Smooth muscle cell of the brain vasculature (primary cell): ENCODE measurements at places on chromosomes 13 and 19.
A peak's percentile ranks its signal among the peaks of the same experiment; 100 is the strongest.

GRCh38 chr19:51743405-51743804 lies 8.3 kb downstream of the FPR1 start:
- peak; percentile 18 for DNase-seq

DNA sequence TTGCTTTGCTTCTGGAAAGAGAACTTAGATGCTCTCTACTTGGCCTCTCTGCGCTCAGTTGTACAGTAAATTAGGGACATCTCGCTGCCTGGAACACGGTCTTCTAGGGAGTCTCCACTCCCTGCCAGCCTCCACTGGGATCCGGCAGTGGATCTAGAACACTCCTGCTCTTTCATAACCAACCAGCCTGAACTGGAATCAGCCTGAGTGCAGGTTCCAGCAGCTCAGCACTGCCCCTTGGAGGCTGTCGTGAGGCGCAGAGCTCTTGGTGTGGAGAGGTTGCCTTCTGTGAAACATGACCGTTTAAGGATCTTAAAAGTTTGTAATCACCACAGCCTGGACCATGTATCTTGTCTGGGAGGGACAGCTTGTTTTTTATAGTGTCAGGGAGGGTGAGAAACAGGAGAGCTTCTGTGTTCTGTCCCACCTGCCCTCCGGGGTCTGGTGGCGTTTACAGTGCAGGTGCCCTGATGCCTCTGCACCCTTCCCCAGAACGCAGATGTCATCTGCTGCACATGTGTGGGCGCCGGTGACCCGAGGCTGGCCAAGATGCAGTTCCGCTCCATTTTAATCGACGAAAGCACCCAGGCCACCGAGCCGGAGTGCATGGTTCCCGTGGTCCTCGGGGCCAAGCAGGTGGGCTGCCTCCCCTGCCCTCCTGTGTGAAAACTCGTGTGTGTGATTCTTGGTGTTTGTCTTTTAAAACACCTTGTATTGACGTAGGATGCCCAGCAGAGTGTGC lies 24.8 kb downstream of the UPF1 start:
- no peak for DNase-seq

GRCh38 chr19:4537953-4538600 lies 1.8 kb downstream of the LRG1 start:
- DNase-seq: no peak

DNA sequence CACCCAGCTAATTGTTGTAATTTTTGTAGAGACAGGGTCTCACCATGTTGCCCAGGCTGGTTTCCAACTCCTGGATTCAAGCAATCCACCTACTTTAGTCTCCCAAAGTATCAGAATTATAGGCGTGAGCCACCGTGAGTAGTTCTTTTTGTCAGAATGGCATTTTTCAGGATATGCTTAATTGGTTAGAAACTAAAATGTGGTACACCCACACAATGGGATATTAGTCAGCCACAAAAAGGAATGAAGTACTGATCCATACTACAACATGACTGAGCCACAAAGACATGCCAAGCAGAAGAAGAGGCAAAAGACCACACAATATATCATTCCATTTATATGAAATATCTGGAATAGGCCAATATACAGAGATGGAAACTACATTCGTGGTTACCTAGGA lies 41.7 kb upstream of the MAP3K10 start:
- DNase-seq: no peak

DNA sequence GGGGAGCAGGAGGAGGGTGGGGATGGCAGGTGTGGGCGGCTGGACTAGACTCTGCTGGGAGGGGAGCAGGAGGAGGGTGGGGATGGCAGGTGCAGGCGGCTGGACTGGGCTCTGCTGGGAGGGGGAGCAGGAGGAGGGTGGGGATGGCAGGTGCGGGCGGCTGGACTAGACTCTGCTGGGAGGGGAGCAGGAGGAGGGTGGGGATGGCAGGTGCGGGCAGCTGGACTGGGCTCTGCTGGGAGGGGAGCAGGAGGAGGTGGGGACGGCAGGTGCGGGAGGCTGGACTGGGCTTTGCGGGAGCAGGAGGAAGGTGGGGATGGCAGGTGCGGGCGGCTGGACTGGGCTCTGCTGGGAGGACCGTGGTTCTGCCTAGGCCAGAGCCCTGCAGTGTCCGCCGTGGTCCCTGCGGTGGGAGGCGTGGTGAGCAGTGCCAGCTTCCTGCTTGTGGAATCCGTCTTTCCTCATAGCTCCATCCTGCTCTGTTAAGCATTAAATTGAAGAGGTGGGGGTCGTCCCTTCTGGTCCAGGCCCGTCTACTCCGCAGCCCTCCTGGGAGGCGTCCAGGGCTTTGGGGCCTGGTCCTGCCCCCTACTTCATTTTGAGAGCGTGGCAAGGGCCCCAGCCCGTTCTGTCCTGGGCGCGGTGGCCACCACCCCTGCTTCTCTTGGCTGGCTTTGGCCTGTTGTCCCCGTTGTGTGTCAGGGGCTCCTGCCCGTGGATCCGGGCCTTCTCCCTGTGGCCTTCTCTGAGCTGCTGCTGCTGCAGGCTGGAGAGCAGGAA lies 4.7 kb downstream of the SPPL2B start:
- DNase-seq: no peak

DNA sequence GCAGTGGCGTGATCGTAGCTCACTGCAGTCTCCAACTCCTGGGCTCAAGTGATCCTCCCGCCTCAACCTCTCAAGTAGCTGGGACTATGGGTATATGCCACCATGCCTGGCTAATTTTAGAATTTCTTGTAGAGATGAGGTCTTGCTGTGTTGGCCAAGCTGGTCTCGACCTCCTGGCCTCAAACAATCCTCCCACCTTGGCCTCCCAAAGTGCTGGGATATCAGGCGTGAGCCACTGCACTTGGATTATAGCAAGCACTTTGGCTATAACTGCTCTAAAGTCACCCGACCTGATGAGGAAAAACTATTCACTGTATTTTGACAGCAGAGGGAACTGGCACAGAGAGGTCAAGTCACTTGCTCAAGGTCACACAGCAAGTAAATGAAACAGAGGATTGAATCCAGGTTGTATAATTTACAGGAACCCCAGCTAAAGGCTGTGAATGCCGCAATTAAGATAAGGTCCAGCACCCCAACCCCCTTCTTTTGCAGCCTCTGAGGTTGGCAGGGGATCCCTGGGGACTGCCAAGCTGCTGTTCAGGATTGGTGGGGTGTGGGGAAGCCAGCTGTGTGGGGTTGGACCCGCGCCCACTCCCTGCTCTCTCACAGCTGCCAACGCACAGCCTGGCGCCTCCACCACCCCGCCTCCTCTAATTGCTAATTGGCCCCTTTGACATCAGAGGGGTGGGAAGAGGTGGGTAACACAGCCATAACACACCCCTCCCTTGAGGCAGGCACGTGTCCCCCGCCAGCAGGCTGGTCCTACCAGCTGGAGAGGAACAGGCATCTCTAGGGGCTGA lies 6.0 kb downstream of the TMIGD2 start:
- no peak for DNase-seq

- no peak for DNase-seq
Observed at GRCh38 chr13:52004511-52005170, 6.6 kb downstream of the ATP7B start.

- DNase-seq: no peak
Observed at GRCh38 chr13:20700288-20700687, 3.2 kb upstream of the IL17D start.

GRCh38 chr19:5990289-5990797 lies 12.4 kb upstream of the RANBP3 start:
- DNase-seq: no peak

DNA sequence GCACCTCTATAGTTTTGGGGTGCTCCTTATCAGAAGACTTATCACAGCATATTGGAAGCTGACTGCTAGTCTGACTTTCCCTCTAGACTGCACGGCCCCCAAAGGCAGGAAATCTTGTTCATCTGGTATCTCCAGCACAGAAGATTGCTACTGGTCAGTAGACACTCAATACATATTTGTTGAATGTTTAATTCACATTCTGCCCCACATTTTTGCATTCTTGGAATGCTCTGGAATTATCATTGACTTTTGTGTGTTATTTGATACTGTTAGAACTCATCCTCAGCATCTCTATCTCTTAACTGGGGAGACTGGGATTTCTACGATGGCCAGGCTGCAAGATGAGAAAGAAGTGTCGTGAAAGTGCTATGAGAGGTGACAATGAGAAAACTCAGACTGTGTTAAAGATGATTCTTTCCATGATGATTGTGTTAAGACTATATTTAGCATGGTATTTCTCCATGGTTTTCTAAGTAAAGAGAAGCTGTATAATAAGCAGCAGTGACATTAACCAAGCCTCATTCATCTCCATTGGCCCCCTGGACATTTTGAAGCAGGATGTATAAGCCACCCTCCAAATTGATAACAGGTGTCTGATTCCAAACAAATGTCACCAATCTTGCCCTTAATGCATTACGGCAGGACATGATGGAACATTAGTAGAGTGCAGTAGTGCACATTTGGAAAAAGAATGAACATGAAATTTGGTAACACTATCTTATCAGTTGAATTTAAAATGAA lies 440.9 kb downstream of the RFC3 start:
- no peak for DNase-seq

DNA sequence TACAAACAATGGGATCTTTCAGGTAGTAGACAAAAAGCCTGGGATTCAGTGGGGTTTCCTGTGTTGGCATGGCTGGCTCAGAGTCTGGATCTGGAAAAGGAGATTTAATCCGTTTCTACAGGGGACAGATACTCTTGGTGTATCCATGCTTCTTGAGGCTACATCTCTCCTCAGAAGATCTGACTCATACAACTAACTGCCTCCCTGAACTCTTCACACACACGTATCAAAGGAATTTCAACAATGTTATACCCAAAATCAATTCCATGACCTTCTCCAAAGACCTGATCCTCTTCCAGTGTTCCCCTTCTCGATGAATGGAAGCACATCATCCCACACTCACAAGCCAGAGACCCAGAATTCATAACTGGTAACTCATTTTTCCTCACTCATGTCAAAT lies 435.3 kb upstream of the NBEA start:
- no peak for DNase-seq

- DNase-seq: no peak
Observed at GRCh38 chr13:44543369-44543768, 32.8 kb downstream of the TSC22D1 start.

GRCh38 chr13:40337651-40338050 lies 328.8 kb downstream of the FOXO1 start:
- no peak for DNase-seq

GRCh38 chr19:49846408-49846807 lies 4.6 kb upstream of the PTOV1 start:
- no peak for DNase-seq

DNA sequence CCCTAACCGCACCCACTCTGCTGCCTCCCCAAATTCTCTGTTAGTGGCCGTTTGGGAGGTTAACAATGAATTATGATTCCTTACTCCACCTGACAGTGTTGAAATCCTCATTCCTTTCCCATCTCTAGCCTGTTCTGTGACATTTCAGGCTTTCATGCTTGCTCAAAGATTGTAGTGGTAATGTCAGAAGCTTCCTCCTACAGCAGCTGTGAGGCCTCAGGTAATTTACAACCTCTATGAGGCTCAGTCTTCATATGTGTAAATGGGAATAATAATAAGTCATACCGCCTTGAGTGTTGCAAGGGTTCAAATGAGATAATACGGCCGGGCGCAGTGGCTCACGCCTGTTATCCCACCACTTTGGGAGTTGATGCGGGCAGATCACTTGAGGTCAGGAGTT lies 977 bp upstream of the SLC1A5 start:
- no peak for DNase-seq

DNA sequence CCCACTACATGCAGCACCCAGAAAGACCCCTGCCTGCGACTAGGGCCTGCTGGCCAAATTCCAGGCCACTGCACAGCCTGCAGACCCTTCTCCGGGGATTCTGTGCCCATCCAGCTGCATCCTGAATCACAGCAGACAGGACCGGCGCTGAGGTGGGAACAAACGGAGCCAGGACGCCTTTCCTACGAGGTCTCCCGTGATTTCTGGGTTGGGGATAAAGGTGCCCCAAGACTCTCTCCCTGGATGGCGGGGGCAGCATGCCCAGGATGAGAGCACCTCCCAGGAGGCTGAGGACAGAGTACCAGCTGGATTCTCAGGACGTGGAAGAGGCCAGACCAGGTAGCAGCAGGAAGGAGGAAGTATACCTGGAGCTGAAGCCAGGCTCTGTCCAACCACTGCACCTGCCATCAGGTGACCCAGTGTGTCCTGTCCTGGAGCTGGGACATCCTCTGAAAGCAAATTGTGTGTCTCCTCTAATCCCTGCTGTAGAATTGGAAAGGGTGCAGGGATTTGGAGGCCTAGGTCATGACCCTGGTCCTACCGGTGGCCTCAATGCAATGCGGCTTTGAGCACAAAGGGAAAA lies 3.4 kb upstream of the FUT5 start:
- DNase-seq: no peak

DNA sequence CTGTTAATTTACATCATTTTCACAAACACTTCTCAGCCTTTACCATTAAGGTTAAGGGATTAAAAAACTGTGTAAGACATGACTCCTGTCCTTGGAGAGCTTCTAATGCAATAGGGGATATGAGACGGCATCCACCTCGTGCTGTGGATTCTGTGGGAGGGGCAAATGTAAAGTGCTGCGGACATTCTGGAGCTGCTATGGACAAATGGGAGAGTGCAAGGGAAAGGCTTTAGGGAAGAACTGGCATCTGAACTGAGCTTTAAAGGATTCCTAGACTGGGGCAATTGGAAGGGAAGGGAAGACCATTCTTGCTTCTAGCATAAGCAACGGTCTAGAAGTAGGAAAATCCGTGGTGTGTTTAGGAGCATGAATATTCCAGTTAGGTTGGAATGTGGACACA lies 31.4 kb downstream of the CDADC1 start:
- no peak for DNase-seq

DNA sequence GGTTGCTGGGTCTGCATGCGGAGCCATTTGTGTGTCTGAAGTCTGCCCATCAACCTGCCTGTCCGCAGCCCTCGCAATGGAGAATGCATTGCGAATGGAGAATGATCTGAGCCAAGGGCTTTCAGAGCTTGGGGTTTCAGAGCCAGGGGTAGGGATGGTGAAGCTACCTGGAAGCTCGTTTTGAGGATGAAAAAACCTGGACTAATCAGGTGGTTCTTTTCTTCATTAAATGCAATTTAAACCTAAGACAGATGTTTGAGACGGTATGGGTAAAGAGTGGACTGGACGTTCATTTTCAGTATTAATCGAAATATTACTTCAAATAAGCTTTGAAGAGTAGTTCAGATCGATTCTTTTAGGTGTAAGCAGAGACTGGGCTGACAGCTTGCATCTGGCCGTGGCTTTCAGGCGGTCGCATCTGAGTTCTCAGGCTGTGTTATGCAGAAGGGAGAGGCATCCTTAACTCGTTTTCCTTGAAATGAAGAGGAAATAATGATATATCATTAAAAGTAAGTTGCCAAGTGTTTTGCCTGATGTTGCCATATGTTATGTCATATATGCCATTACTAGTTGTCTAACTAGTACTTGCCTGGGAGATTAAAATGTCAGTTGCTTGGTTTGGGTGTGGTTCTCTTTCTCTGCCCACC lies 801 bp downstream of the MCF2L start:
- DNase-seq: no peak
